ENCODE measurements at places on chromosomes 3 and 15. TPM values are rescaled to one million over a fixed set of nuclear protein-coding genes. Genes with fewer than 3 reads are reported as not detected.
A peak's percentile ranks its signal among the peaks of the same experiment; 100 is the strongest.

TRH gene
- not detected for polyA plus RNA-seq

- H3K36me3 ChIP-seq, result no peaks in the 10 kb centered on the region
- H3K27me3 ChIP-seq, result no peaks in the 10 kb centered on the region
- no peak overlapping the region for H3K4me3 ChIP-seq
These were observed 118.7 kb downstream of the NUP210 start for GRCh38 chr3:13301286-13301987.

MON1A gene
- polyA plus RNA-seq, result 7.5 TPM

TM6SF1 gene
- 2.2 TPM for polyA plus RNA-seq

GRCh38 chr3:72720566-72720965 lies 127.7 kb downstream of the SHQ1 start:
- H3K4me1 ChIP-seq, result no peaks in the 10 kb centered on the region
- H3K27ac ChIP-seq, result no peak overlapping the region
- no peaks in the 10 kb centered on the region for H3K27me3 ChIP-seq
- no peaks in the 10 kb centered on the region for H3K36me3 ChIP-seq
- H3K4me3 ChIP-seq, result no peak overlapping the region

- peaks cover 38% of the 10 kb centered on the region for H3K4me1 ChIP-seq
- peak overlapping the region; percentile 4 for H3K27ac ChIP-seq
- peak; percentile 46 for DNase-seq
- H3K27me3 ChIP-seq, result no peaks in the 10 kb centered on the region
These were observed 413.7 kb upstream of the TBL1XR1 start for GRCh38 chr3:177610686-177611633.

- no peaks in the 10 kb centered on the region for H3K4me1 ChIP-seq
- H3K27me3 ChIP-seq, result no peaks in the 10 kb centered on the region
- no peak for DNase-seq
- H3K27ac ChIP-seq, result no peak overlapping the region
- H3K4me3 ChIP-seq, result no peak overlapping the region
These were observed 131.7 kb upstream of the ROBO2 start for GRCh38 chr3:76908156-76908555.

NME9 gene
- 3.5 TPM for polyA plus RNA-seq

DNA sequence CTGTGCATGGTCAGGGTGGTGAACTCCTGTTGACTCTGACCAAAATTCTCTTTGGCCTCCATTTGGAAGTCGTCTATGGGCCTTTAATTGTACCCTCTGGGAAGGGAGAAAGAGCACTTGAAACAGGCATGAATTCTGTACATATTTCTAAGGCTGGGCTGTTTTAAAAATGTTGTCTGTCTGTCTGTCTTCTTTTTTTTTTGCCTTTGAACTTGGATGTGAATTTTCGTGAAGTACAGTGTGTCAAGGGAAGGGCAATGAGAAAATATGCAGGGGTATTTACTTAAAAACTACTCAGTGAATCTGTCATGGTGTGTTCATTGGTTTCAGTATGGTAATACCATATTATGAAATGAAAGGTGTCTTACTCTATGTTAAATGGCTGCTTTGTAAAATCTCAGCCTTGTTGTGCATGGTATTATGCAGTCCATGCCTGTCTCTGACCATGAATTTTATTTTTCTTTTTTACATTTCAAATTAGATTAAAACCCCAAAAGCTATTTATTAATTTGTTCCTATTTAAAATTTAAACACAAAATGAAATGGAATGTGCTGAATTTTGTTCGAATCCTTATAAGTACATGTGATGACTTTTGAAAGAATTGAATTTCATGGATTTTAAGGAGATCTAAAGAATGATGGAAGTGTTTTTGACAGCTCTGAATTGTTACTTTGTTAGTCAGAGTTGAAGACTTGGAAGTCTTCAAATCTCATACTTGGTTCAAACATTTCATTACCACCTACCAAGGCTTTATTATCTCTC lies 51.1 kb downstream of the RARB start:
- H3K27ac ChIP-seq, result no peak overlapping the region
- no peak overlapping the region for H3K4me3 ChIP-seq
- H3K4me1 ChIP-seq, result no peaks in the 10 kb centered on the region

DNA sequence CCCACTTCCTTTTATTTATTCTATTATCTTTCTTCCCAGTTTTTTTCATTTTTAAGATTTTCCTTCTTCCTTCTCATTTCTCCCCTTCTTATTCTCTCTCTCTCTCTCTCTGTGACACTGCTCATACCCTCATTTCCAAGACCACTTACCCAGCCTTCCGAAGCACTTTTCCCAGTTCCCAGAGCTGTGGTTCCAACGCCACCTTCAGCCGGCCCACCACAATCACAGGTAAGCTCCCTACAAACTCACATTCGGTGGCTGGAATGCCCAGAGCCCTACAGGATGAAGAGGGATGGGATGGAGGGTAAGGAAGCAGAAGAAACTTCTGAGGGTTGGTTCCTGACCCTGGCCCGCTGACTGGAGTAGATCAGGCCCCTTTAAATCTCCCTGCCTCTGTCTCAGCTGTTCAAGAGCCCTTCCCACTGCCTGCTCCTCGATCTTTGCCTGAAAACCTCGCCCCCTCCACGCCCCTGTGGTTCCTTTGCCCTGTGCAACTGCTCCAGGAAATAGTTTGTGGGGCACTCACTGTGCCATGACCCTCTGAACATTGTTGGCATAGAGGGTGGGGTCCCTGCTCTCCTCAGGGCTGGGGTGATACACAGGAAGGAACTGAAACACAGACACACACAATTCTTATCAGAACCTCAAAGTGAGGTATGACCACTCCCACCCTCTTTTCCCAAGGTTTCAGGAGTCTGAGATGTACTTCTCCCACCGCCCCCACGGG lies 4.8 kb downstream of the LPCAT4 start:
- no peak overlapping the region for H3K4me3 ChIP-seq
- H3K4me1 ChIP-seq, result peaks cover 5% of the 10 kb centered on the region
- DNase-seq, result no peak
- no peak overlapping the region for H3K27ac ChIP-seq
- H3K36me3 ChIP-seq, result no peaks in the 10 kb centered on the region

DNA sequence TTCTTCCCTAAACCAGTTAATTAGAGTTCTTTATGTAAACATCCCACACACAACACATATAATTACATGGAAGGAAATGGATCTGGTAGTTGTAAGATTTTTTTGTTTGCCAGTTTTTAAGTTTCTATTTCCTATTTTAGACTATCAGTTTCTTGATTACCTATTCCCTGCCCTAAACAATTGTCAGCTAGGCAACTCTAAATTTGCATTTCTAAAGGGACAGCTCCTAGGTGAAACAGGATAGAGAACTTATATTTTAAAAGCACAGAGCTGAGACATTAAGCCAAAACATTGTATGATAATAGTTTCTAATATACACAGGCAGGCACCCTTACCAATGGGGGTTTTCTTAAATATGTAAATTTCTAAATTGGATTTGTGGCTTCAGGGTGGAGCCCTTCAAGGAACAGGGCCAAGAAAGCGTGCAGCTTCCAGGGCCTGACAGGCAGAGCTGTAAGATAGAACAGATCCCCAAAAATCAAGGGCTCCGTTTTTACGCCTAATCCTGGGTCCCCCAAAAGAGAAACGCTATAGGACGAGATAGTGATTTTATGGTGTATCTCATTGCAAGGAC lies 8.9 kb downstream of the LEKR1 start:
- DNase-seq, result no peak
- no peaks in the 10 kb centered on the region for H3K36me3 ChIP-seq
- H3K27me3 ChIP-seq, result no peaks in the 10 kb centered on the region

TOP2B gene
- polyA plus RNA-seq, result 17.7 TPM

DNA sequence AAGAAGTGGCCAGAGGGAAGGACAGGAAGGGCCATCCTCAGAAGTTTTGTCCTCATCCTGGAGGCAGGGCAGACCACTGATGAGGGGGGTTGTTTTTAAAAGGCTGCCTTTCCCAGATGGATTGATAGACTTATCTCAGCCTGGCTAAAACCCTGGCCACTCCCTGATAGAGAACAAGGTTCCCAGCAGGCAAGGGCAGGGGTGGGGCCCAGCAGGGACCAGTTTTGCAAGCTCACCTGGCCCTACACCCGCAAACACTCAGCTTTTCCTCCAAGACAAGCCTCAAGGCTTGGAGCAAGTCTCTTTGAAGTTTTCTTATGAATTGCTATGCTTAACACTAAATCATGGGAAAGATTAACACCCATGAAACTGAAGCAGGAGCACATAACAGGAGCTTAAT lies 9.1 kb downstream of the LIPC start:
- no peak overlapping the region for H3K4me3 ChIP-seq
- no peaks in the 10 kb centered on the region for H3K36me3 ChIP-seq

DNA sequence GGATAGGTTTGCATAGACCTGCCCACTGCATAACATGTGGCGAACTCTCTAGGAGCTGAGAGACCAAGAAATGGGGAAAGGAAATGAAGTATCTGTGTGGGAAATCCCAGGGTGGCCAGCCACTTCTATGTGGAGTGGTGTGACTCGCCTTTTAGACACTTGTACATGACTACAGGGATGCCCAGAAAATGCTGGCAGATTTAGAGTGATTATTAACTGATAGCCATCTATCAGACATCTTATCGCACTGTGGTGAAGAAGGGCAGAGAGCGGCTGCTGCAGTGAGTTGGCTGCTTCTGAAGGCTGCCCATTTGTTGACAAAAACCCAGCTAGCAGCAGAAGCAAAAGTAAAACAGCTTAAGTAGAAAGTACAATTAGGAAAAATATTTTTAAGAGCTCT lies 18.1 kb upstream of the STAC start:
- no peak overlapping the region for H3K4me3 ChIP-seq
- no peak for DNase-seq
- H3K4me1 ChIP-seq, result no peaks in the 10 kb centered on the region
- no peak overlapping the region for H3K27ac ChIP-seq
- H3K36me3 ChIP-seq, result no peaks in the 10 kb centered on the region

CPNE4 gene
- 1.7 TPM for polyA plus RNA-seq

- no peaks in the 10 kb centered on the region for H3K4me1 ChIP-seq
- no peaks in the 10 kb centered on the region for H3K36me3 ChIP-seq
- H3K27me3 ChIP-seq, result no peaks in the 10 kb centered on the region
- no peak for DNase-seq
- no peak overlapping the region for H3K4me3 ChIP-seq
These were observed 805.4 kb upstream of the ALCAM start for GRCh38 chr3:104561324-104561723.

DNA sequence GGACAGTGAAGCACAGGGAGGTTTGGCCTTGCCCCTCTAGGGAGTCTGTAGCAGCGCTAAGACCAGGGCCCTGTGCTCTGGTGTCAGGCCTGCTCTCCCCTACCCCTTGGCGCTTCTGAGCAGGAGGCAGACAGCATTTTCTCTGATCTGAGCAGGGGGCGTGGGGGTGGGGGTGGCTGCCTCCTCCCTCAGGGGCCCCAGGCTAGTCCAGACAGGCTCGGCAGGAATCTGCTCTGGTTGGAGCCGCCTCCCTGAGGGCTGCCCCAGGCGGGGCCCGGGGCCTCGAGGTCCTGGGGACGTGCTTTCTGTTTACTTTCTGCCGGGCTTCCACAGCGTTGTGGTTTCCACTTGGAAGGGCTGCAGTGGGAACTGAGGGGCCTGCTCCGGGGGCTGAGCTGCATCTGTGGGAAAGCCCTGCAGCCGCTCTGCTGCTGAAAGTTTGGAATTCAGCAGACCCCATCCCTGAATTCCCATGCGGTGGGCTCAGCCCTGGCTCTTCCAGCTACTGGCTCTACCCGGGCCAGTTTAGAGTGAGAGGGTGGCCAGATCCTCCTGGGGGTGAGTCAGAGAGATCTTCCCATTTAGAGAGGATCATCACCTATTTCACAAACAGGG lies 105.4 kb downstream of the LINGO1 start:
- no peaks in the 10 kb centered on the region for H3K36me3 ChIP-seq
- H3K4me1 ChIP-seq, result no peaks in the 10 kb centered on the region
- no peaks in the 10 kb centered on the region for H3K27me3 ChIP-seq
- no peak for DNase-seq

Measured in pancreas (tissue), 10 donors.